NCI-H2081 treated with DMSO at 0.1 percent for 48 hours (cell line): ENCODE measurements at places on chromosomes 4 and X.

DNA sequence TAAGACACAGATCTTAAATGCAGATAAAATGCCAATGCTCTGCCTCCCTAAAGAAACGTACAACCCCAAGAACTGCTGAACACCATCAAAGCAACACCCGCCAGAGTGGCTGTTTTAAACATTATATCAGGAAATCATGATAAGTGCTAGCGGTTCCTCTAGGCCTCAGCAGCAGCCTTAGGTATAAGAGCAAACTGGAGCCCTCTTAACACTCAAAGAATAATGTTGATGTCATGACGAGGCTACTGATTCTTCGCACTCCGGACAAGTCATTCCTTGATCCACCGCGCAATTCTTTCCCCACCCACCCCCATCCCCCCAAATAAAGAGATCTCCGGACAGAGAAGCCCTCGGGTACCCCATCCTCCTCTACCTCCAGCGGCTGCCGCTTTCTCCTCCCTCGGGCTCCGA lies 507 bp downstream of the LIN54 start:
- no peak for DNase-seq

GRCh38 chr4:168847771-168848502 lies 162.1 kb downstream of the CBR4 start:
- no peak for DNase-seq

GRCh38 chr4:89725268-89725667 lies 111.7 kb downstream of the SNCA start:
- DNase-seq, result no peak

DNA sequence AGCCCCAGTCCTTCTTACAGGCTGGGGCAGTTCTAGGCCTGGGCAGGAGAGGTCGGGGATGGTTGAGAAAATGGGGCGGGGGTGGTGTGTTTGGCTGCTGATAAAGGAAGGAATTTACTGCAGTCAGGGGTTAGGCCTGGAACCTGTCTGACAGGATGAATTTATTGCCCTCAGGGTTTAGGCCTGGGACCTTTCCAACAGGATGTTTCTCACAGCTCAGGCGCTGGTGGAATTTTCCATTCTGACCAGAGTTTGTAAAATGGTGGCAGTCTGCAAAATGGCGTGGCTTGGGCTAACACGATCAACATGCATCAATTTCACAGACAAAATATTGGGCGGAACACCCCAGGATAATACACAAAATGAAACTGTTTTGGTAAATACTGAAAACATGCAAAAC lies 83.5 kb upstream of the SPIN4 start:
- DNase-seq, result no peak

DNA sequence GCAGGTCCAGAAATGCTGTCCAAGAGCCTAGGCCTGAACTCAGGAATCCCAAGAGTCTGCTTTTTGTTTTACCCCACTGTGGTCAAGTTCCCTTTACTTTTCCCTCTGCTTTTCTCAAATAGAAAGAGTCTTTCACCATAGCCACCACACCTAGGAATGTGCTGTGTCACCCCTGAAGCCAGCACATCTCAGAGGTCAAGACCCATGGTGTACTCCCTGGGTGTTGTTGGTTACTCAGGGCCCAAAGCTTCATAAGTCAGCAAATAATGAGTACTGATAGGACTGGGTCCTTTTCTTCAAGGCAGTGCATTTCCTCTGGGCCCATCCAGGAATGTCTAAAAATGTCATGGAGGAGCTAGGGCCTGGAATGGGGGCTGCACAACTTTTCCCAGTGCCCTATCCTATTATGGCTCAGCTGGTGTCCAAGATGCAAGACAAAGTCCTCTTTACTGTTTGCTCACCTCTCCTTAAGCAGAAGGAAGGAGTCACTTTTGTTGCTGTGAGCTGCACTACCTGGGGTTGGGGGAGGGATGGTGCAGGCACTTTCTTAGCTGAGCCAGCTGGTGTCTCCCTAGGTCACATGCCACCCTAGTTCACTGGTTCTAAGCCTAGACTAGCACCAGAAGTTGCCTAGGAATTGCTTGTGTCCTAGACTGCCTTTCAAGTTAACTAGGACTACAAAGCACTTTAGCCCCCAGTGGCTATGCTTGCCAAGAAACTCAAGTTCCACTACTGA lies 62.4 kb upstream of the RXFP1 start:
- no peak for DNase-seq

GRCh38 chr4:131339137-131339536 lies 1810.0 kb upstream of the PCDH10 start:
- DNase-seq, result no peak

- DNase-seq, result no peak
These were observed 163.6 kb downstream of the ZNF674 start for GRCh38 chrX:46381630-46382029.

DNA sequence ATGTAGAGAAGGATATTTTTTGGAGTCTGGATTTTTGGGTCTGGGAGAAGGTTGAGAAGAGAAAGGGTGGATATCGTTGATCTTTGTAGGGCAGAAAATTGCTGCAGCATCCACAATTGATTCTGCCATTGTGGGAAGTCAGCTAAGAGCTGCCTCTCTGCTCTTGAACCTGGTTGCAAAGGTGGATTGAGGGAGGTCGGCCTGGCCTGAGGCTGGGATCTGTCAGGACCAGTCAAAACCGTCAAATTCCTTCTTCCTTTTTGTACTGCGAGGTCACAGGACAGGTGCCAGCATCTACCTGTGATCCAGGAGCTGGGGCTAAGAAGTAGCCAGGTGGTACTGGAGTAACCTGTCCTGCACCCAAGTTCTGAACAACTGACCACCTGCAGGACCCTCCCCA lies 93.7 kb downstream of the SHOX start:
- no peak for DNase-seq

- no peak for DNase-seq
These were observed 32.7 kb downstream of the TMEM47 start for GRCh38 chrX:34624416-34624815.

- DNase-seq, result no peak
These were observed 2.3 kb upstream of the CHIC2 start for GRCh38 chr4:54066718-54067129.

- no peak for DNase-seq
These were observed 14.9 kb downstream of the HNRNPD start for GRCh38 chr4:82358847-82359246.

DNA sequence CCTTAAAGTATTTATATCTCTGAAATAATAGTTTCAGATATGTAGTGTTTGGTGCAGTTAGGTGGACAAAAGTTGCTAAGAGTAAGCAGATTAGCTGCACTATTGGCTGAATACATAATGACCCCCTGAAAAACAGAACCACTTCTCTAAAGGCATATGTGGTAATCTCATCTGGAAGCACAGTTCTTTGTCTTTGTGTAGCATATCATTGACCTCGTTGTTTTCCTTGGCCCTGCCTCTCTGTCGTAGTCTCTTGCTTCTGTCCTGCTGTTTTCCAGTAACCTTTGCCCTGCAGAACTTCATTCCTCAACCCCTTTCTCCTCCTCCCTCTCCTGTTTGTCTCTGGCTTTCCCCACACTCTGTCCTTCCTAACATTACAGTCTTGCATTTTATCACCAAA lies 41.4 kb downstream of the JADE3 start:
- no peak for DNase-seq

DNA sequence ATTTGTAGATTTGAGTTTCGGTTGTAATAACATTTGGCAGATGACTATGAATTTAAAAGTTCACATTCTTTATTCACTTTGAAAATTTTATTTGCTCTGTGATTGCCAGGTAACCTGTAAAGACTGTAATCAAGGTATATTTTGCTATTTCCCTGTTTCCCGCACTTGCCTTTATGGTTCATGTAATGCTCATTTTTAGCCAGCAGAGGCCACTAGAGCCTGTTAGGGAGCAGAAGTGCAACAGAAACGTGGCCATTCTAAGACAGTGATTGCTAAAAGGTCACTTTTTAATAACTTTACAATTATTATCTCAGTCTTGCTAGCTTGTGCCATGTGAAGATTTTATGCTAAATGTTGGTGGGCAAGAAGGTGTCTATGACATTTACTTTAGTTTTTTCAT lies 12.4 kb downstream of the YIPF6 start:
- no peak for DNase-seq

- no peak for DNase-seq
These were observed 117.1 kb upstream of the EGFL6 start for GRCh38 chrX:13452283-13452682.

DNA sequence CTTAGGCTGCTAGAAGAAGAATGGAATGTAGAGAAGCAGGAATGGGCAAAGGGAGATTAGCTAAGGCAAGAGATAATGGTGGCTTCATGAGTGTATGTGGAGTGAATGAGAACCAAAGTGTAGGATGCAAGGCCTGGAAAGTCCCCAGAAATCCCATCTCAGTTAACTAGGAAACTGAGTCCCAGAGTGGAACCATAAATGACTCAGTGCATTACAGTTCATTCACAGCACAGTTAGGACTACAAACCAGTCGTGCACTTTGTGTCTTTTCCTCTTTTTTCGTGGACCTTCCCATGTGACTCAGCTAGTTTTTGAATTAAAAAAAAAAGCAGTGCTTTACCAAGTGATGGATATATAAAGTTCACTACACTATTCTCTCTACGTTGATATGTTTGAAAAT lies 27.7 kb upstream of the REST start:
- DNase-seq, result no peak

DNA sequence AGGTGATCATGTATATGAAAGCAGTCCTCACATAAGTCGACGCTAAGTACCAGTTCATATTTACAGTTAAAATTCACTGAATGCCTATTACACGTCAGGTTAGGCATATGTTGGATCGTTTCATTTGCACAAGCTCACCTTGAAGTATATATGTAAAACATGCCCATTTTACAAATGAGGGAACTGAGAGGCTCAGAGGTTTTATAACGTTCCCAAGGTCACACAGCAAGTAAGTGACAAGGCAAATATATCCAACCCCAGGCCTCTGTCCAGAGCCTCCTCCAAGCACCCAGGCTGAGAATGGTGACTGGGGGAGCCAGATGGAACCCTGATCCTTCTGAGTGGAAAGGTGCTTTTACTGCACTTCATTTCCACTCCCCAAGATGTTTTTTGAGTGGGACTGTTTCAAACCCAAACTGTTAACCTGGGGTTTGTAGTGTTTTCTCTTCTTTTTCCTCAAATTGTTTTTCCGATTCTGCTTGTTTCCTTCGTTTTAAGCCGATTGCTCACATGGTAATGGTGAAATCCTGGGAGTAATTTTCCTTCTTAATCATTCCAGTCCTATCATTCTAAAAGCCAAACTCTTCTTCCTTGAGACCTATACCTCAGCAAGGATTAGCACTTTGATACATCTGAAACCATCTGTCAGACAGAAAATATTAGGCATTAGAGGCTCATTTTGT lies 791 bp downstream of the SMIM20 start:
- no peak for DNase-seq

DNA sequence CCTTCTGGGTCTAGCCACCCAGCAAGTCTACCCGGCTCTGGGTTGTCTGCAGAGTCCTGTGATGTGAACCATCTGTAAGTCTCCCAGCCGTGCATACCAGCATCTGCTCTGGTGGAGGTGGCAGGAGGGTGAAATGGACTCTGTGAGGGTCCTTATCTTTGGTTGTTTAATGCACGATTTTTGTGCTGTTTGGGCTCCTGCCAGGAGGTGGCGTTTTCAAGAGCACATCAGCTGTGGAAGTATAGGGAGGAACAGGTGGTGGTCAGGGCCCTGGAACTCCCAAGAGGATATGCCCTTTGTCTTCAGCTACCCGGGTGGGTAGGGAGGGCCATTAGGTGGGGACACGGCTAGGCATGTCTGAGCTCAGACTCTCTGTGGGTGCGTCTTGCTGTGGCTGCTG lies 66.5 kb upstream of the ZFP42 start:
- DNase-seq, result no peak

- no peak for DNase-seq
These were observed 494.3 kb downstream of the IL15 start for GRCh38 chr4:142130666-142131065.

DNA sequence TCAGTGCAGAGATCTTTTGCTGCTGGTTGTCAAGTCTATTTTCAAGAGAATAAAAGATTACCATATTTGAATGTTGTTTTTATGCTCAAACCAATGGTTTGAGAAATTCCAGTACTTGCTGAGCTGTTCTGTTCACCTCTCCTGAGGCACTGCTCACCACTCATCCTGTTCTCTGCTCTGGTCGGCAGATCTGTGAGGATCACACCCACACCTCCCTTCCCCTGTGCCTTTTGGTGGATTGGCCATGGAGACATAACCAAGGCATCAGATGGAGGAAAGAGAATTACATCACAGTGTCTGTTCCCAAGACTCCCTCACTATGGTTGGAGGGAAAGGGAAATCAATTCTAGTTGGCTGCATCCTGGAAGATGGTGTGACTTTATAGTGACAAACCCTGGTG lies 391.6 kb downstream of the ARHGAP24 start:
- DNase-seq, result no peak

DNA sequence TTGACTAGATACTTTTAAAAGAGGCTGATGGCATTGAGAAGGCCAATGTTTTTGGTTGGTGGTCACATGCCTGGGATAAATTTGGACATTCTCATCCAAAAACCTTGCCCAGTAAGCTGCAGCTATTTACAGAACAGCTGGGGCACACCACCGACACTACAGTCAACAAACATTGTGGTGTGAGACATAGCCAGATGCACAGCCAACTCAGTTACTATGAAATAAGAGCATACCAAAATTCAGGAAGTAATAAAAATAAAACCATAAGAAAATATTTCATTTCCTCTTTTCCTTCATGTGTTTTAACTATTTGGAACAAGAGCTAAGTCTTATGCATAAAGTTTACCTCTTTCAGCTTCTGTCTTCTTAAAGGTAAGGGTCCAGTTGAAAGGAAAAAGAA lies 8.8 kb downstream of the PPM1K start:
- DNase-seq, result no peak

GRCh38 chr4:151992332-151993154 lies 231.7 kb upstream of the GATB start:
- no peak for DNase-seq

DNA sequence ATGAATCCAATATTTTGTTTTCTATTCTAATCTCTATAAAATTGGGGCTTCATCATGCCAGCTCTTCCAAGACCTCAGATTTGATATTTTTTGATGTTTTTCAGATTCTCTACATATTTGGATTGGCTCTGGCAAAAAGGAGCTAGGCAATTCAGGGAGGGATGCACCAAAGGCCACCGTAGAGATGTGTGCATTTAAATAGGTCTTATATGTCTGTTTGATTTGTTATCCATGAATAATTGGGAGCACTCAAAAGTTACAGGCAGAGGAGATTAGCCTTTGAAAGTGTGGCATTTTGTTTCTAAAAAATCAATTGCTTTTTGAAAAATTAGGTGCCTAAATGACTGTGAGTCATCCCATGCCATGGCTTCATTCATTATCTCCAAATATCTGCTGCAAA lies 147.1 kb upstream of the RPS6KA6 start:
- DNase-seq, result no peak

- no peak for DNase-seq
These were observed 13.8 kb downstream of the SH3BP2 start for GRCh38 chr4:2806390-2807355.

- DNase-seq, result no peak
These were observed at the start of gene MAGED2 for GRCh38 chrX:54807524-54808108. MAGED2 (plus strand) TSS chrX:54807745; CDS start chrX:54809332, 1,587 bp downstream.
